ENCODE measurements at places on chromosomes 2 and 18. TPM values are rescaled to one million over a fixed set of nuclear protein-coding genes. Genes with fewer than 3 reads are reported as not detected.
A peak's percentile ranks its signal among the peaks of the same experiment; 100 is the strongest.

- DNase-seq: no peak
- H3K4me3 ChIP-seq: no peak overlapping the region
- no peak overlapping the region for H3K27ac ChIP-seq
- no peaks in the 10 kb centered on the region for H3K4me1 ChIP-seq
- H3K36me3 ChIP-seq: no peaks in the 10 kb centered on the region
These were observed 50.8 kb upstream of the FANCL start for GRCh38 chr2:58291726-58292438.

DNA sequence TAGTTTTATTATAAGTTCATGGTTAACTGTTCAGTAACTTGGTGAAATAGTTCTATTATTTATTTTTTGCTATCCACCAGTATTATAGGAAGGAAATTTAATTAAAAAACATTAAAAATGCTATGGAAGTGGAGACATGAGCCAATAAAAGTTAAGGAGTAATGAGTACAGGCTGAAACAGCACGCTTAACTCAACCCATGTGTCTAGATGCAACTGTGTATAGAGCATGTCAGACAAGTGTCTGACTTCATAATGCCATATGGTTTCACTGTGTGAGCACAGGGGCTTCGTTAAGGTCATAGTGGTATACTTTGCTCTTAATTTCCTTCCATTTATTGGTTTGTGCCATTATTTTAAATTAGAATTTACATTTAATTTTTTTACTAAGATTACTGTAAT, 566.8 kb upstream of the NRP2 start:
- no peaks in the 10 kb centered on the region for H3K4me1 ChIP-seq
- H3K4me3 ChIP-seq: no peak overlapping the region
- no peak overlapping the region for H3K27ac ChIP-seq
- no peaks in the 10 kb centered on the region for H3K36me3 ChIP-seq
- no peaks in the 10 kb centered on the region for H3K27me3 ChIP-seq
- no peak for DNase-seq

DNA sequence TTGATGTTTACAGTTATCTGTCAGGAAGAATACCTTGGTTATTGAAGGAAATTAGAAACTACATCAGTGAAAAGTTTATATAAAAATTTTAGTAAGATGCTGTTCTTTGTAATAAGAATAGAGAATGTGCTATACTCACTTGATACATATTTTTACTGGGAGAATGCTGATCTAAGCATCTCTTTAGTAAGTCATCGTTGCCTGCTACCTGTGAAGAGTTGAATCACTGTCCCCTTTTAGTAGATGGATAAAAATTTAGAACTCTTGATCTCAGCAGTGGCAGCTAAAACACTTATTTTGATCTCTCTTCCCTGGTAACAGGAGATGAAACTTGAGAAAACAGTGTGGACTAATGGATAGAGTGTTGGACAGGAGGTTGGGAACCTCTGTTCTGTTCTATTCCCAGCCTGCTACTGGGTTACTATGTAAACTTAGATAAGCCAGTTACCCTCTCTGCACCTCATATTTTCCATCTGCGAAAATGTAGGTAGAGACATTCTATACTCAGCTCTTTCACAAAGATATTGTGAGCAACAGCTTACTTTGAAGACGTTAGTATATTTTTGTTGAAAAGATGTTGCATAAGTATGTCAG, 100.3 kb downstream of the FEZ2 start:
- no peaks in the 10 kb centered on the region for H3K27me3 ChIP-seq
- no peaks in the 10 kb centered on the region for H3K36me3 ChIP-seq

DNA sequence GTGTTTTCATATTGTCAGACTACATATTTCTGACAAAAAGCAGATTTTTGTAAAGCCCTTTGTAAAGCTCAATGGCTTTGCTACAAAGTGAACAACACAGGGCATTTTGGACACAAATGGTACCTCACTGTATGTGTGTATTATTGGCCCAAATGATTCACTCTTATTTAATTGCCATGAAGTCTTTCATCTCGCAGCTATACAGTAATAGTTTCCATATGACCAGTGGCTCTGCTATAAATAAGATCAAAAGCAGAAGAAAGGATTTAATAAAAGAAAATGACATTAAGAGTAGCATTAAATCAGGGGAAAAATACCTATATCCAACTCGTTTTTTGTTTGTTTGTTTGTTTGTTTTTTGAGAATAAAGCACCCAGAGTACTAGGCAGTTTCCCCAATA, 284.0 kb upstream of the CCDC68 start:
- H3K4me1 ChIP-seq: peaks cover 13% of the 10 kb centered on the region
- DNase-seq: no peak
- no peaks in the 10 kb centered on the region for H3K36me3 ChIP-seq
- H3K27ac ChIP-seq: peak overlapping the region; percentile 41
- no peaks in the 10 kb centered on the region for H3K27me3 ChIP-seq

GRCh38 chr2:56047136-56047535, 123.6 kb upstream of the EFEMP1 start:
- no peak for DNase-seq
- no peaks in the 10 kb centered on the region for H3K4me1 ChIP-seq
- no peak overlapping the region for H3K27ac ChIP-seq
- no peaks in the 10 kb centered on the region for H3K36me3 ChIP-seq

GRCh38 chr2:230627806-230628724, 84.6 kb upstream of the CAB39 start:
- no peaks in the 10 kb centered on the region for H3K27me3 ChIP-seq
- no peak overlapping the region for H3K27ac ChIP-seq
- peaks cover 3% of the 10 kb centered on the region for H3K4me1 ChIP-seq
- H3K4me3 ChIP-seq: no peak overlapping the region
- DNase-seq: peak; percentile 30

GRCh38 chr2:2536416-2537056, 205.5 kb upstream of the MYT1L start:
- no peak overlapping the region for H3K27ac ChIP-seq
- DNase-seq: no peak
- no peaks in the 10 kb centered on the region for H3K36me3 ChIP-seq
- H3K4me1 ChIP-seq: no peaks in the 10 kb centered on the region
- H3K4me3 ChIP-seq: no peak overlapping the region
- no peaks in the 10 kb centered on the region for H3K27me3 ChIP-seq

DNA sequence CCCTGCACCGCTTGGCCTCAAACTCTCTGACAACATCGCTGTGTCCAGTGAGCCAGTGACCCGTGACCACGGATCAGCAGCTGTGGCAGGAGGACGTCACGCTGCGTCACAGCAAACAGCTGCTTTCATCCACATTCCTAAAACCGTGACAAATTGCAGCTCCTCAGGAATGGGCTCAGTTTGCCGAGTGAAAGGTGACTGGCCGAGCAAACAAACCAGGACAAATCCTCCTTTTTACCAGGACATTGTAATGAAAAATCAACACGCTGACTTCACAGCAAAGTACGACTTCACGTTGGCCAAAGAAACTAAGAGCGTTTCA, 57.6 kb downstream of the PXDN start:
- DNase-seq: no peak
- H3K36me3 ChIP-seq: no peaks in the 10 kb centered on the region
- H3K4me1 ChIP-seq: no peaks in the 10 kb centered on the region
- no peaks in the 10 kb centered on the region for H3K27me3 ChIP-seq

Gene RND3
- 11.2 TPM for total RNA-seq

DNA sequence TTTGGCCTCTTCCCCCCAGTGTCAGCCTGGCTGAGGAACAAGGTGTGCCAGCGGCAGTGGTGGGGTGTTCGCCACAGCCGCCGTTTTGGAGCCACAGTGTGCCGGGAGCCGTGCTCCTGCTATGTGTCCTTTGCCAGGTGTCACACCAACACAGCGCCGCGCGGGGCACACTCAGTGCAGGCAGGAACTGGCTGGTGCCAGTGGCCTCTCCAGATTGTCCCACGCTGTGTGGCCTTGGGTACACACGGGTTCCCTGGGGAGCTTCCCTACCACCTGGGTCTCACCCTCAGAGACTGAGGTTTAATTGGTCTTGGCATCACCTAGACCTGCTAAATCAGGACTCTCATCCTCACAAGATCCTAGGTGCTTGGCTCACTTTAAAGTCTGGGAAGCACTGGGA, 171.6 kb downstream of the LDLRAD4 start:
- no peaks in the 10 kb centered on the region for H3K27me3 ChIP-seq
- H3K4me3 ChIP-seq: no peak overlapping the region
- DNase-seq: no peak

- no peak for DNase-seq
- no peaks in the 10 kb centered on the region for H3K27me3 ChIP-seq
- no peak overlapping the region for H3K27ac ChIP-seq
- no peaks in the 10 kb centered on the region for H3K36me3 ChIP-seq
- no peak overlapping the region for H3K4me3 ChIP-seq
These were observed 125.9 kb downstream of the MSH2 start for GRCh38 chr2:47528874-47529273.

Gene MTCL1
- total RNA-seq: 4.5 TPM

DNA sequence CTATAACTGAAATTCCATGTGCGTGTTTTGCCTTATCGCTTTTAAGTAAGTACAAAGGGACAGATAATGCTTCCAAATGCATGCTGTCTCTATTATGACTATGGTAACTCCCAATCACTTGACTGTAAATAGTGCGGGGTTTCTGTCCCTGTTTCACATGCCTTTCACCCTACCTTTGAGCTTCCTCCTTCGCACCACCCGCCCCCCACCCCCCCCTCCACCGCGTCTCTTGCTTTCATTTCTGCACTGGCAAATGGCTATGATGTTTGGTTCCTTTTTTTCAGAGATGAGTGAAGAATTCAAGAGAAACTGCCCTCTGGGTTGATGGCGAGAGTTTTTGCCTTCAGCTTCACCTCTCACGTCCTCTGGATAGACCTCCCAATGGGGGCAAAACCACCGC, 25.0 kb upstream of the SPP2 start:
- no peak for DNase-seq
- no peak overlapping the region for H3K27ac ChIP-seq
- no peak overlapping the region for H3K4me3 ChIP-seq
- no peaks in the 10 kb centered on the region for H3K36me3 ChIP-seq
- no peaks in the 10 kb centered on the region for H3K27me3 ChIP-seq
- H3K4me1 ChIP-seq: no peaks in the 10 kb centered on the region
